ENCODE measurements at places on chromosomes 3 and 15.

DNA sequence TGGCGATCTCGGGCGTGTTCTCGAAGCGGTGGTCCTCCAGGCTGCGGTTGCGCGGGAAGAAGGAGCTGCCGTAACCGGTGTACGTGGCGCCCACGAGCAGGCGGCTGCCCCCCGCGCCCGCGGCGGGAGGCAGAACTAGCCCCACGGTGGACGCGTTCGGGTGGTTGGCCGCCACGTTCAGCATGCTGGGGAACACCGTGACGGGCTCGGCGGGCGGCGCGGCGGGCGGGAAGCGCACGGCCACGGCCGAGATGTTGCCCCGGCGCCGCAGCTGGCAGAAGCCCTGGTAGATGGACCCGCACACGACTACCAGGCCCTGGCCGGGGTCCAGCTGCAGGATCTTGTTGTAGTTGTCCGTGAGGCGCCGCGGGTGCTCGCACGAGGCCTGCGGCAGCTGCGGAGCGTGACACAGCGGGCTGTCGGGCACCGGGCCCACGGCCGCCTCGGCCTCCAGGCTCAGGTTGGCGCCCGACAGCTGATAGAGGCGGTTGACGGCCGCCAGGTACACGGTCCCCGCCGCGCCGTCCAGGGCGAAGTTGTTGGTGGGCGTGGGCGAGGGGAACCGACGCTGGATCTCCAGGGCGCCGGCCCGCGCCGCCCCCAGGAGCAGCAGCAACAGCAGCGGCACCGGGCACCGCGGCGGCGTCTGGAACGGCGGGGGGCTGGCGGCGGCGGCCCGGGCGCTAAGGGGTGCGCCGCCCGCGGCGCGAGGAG, 397 bp downstream of the PLXND1 start:
- no peak for DNase-seq

DNA sequence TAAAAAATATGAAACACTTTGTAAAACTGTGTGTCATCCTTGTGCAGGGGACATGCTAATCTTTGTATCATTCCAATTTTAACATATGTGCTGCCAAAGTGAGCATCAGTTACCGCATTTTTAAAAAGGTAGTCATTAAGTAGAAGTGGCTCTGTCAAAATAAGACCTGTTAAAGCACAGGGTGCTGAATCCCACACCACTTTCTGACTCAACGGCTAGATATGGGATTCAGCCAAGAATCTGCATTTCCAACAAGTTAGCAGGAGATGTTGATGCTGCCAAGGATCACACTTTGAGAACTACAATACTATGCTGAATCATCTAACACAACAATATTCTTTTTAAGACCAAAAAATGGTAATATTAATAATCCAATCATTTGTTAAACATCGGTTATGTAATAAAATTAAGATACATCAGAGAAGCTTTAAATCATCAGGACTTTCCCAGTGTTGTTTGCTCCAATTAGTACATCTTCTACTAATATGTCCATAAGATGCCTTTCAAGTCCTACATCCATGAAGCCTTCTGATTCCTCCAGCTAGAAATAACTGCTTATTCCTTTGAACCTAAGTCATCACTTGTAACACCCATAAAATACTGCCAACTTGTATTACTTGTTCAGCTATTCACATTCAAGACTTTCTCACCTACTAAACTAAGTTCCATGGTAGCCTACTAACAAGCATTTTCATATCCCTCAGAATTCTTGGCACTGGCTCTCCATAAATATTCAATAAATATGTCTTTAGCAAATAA, 71.1 kb downstream of the TBL1XR1 start:
- DNase-seq = no peak

DNA sequence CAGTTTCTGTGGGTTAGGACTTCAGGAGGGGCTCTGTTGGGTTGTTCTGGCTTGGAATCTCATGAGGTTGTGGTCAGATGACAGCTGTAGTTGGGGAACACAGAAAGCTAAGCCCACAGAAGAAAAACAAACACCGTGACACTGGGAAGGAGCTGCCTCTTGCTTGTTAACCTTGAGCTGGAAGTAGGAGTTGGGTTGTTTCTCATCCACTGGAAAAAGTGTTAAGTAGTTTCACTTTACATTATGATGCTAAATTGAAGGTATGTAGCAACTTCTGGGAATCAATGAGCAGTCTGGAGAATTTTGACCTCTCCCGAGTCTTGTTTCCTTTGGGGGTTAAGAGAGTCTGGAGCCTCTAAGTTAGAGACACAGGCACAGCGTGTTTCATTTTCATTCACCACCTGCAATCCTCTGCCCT, 20.4 kb downstream of the HACD3 start:
- DNase-seq = no peak

GRCh38 chr15:80467311-80467714, 63.1 kb downstream of the ARNT2 start:
- no peak for DNase-seq

GRCh38 chr3:117681619-117682018, 972.0 kb downstream of the TUSC7 start:
- DNase-seq = no peak

DNA sequence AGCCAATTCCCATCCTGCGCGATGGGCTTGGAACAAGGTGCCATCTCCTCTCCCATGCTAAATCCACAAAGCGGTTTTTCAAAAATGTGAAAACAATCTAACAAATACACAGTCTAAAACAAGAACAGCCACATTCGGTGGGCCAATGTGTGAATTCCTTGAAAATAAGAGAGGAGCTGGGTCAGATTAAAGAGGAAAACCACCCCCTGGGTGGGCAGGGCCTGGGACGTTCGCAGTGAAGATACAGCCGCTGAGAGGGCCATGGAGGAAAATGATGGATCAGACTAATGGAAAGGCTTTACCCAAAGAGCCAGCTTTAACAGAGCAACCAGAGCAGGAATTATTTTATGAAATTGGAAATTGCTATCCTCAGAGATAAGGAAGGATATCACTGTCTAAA, 27.4 kb downstream of the PRR20G start:
- DNase-seq = no peak

DNA sequence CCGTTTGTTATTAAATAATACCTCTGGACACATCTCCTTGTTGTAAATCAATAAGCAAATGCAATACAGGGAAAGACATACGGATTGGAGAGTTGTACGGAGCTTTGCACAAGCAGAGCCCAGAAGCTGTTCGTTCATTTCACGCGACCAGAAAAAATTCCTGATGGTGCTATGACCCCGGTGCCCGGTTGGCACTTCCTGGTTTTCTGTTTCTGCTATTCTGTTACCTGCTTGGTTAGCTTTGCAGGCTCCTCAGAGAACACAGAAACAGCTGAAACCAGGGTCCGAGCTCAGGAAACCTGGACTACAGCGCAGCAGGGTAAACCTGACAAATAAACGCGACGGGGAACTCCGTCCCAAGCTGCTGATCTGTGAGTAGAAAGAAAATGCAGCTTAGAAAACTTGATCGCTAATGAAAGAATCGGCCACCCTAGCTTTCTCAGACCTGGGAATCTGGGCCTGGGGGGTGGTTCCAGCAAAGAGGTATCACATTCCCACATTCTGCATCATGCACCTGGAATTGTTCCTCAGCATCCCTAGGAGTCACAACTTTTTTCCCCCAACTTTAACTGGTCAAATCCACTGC, 845 bp downstream of the CNTN3 start:
- DNase-seq = no peak

DNA sequence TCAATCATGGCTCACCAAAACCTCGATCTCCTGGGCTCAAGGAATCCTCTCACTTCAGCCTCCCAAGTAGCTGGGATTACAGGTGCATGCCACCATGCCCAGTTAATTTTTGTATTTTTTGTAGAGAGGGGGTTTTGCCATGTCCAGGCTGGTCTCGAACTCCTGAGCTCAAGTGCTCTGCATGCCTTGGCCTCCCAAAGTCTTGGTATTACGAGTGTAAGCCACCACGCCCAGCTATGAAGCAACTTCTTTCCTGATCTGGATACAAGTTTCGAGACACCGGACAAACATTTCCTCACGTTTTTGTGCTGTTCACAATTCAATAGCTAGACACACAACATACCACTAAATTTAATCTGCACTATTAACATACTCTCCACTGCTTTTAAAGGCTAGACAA, 3.4 kb upstream of the SYNM start:
- no peak for DNase-seq

- DNase-seq = no peak
These were observed 4.0 kb downstream of the GCSAM start for GRCh38 chr3:112128843-112129727.

- DNase-seq = no peak
These were observed 12.0 kb downstream of the DNASE1L3 start for GRCh38 chr3:58198804-58199203.

DNA sequence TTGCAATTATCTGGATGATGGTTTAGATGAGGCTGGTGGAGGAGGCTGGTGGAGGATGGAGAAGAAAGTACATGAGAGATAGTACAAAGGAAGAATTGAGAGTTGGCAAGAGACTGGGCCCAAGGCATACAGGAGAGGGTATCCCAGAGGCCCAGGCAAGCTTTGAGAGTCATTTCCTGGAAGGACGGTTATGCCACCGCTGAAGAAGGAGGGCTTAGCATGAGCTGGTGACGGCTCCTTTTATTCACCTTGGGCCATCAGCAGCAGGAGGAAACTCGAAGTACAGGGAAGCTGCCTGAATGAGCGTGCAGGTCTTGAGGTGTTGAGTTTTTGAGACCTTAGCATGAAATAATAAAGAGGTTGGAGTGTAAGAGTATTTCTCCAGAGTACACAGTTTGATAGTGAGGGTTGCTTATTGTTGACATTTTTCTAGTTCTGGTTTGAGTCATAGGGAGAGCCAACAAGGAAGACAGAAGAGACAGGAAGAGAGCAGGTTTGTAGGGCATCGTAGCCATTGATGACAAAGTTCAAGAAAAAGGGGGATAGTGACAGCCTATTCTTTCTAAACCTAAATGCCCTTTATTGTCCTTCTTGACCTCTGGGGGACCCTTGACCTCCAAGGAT, 13.8 kb downstream of the THSD4 start:
- DNase-seq = no peak

GRCh38 chr3:191217301-191217700, 18.3 kb downstream of the OSTN start:
- no peak for DNase-seq

GRCh38 chr15:93048426-93048721, 40.6 kb downstream of the RGMA start:
- DNase-seq = no peak

DNA sequence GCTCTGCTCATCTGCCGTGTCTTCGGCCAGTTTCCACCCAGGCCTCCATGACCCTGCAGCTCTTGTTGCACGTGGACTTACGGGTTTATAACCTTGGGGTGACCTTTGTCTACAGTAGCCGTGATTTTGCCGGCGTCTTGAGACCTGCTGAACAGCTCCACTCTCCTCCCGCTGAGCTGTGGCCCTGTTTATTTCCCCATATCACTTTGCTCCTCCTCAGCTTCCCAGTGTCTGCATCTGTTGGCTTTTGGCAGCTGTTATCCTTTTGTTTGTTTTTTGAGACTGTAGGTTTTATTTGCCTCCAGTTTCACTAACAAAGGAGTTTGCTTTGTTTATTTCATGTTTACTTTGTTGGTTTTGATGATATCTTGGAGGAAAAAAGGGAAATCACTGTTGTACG, 29.3 kb upstream of the SLC28A1 start:
- DNase-seq = no peak

- DNase-seq = no peak
These were observed 15.8 kb upstream of the FAM174B start for GRCh38 chr15:92671406-92671805.

DNA sequence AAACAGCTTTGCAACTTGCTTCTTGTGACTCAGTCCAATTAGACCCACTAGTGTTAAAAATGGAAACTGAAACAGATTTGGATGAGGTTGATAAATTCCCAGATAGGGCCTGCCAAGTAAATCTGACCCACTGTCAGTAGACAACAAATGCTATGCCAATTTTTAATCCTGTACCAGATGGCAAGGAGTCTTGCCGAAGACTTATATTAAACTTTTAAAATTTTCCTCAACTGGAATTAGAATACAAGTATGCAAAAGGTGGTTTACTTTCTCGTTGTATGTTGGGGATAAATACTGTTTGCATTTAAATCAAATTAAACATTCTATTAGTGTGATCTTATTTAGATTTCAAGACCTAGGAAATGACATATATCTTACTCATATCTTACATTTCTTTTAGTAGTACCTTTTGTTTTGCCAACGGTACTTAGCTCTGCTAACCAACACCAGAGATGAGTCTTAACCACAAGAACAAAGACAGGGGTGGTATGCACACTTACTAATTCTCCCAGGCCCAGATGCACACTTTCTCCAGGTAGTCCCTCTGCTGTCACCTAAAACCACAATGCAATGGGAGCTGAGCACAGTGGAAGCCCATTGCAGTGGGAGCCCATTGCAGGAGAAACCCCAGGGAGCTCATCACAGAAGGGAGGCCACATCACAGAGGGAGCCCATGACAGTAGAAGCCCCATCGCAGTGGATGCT, 77.8 kb downstream of the WWTR1 start:
- no peak for DNase-seq

DNA sequence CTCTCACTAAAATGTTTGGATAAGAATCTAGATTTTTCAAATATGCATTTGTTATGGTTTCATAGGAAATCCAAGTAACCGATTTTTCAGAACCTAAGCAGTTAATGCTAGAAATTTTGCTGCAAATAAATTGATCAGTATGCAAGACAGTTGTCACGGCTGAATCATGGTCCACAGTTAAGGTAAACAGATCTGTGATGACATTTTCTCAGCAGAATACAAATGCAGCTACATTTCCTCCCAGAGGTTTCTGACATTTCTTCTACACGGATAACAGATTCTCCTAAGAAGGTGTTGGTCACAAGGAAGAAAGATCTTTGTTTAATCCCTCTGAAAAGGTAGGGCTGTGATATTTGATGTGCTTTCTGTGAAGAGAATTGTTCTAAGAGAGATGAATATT, 36.9 kb downstream of the ARNT2 start:
- DNase-seq = no peak

DNA sequence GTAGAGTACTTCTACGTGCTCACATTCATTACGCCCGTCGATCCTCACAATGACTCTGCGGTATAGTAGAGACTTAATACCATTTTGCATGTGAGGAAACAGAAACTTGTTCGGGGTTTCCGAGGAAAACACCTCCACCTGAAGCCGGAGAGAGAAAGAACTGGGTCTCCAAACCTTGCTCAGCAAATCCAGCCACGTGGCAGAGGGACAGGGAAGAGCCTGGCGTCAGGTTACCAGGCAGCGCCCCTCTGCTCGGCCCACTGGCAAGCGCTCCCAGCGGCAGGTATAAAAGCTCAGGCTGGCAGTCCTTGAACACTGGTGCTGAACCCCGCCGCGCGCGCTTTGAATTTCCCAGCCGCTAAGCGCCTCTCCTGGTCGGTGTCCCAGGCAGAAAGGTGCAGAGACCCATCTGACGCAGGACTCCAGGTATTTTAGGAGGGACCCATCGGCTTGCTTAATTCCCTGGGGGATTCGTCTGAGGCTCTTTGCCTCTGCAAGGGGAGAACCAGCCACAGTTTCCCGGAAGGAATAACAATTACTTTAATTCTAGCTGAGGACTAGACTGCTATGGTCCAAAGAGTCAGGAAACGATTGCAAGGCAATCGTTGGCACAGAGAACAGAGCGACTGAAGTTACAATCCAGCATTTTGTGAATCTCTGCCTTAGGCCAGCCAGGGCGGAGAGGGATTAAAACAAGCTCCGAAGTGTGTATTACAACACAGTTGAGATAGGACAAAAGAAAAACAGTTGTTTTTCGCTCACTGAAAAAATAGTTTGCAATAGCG, at the start of gene C2CD4A:
Gene C2CD4A (plus strand): TSS at position 315 of the 785 bp plus-strand sequence. CDS start 637 bp downstream, outside the sequence.
- DNase-seq = no peak

- no peak for DNase-seq
These were observed 16.1 kb downstream of the C3orf22 start for GRCh38 chr3:126542340-126543241.

GRCh38 chr15:91942720-91943394, 89.3 kb downstream of the SLCO3A1 start:
- DNase-seq = no peak

- no peak for DNase-seq
These were observed 27.6 kb downstream of the ACP3 start for GRCh38 chr3:132344666-132345280.
